ENCODE measurements at places on chromosomes 2 and 18.

DNA sequence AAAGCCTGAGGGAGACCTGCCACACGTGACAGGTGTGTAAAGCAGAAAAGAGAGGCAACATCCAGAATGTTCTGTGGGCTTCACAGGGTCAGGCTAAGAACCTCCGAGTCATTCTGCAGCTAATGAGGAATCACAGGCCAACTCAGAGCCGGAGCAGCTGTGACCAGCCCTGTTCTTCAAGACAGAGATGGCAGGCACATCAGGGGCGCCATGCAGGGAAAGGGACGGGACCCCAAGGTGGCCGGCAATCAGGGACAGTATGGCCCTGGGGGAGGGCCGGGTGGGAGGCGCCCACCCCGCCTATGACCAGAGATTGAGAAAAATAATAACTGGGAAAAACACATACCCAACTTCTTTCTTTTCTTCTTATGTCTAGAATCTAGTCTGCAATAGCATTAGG, 316.7 kb upstream of the SALL3 start:
- no peak for DNase-seq

GRCh38 chr18:59298871-59299270, 19.6 kb downstream of the CPLX4 start:
- DNase-seq: no peak

DNA sequence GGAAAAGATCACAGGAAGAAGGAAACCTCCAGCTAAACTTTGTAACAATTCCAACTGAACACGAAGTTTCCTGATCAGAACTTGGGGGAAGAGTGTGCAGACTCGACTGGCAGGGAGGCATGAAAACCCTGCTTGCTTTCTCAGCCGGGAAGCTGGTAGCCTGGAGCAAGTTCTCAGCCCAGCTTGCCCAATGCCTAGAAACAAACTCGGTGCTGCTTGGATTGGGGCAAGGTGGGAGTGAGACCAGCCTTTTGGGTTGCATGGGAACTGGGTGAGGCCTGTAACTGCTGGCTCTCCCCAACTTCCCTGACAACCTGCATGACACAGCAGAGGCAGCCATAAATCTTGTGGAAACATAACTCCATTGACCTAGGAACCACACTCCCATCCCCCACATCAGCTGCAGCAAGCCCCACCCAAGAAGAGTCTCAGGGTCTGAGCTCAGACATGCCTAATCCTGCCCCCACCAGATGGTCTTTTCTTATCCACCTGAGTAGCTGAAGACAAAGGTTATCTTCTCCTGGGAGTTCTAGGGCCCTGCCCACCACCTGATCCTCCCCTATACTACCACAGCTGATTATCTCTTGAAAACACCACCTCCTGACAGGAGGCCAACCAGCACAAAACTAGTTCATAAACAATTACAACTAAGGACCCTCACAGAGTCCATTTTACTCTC, 1859.7 kb upstream of the CELF4 start:
- no peak for DNase-seq

GRCh38 chr2:234293973-234294372, 202.9 kb downstream of the ARL4C start:
- DNase-seq: no peak
